Naive thymus-derived CD8-positive, alpha-beta T cell (primary cell): ENCODE measurements at places on chromosomes 1 and 21. TPM values are rescaled to one million over a fixed set of nuclear protein-coding genes. Genes with fewer than 3 reads are reported as not detected.
A peak's percentile ranks its signal among the peaks of the same experiment; 100 is the strongest.

UBE2J2 gene
- 105 TPM for total RNA-seq

- no peaks in the 10 kb centered on the region for H3K36me3 ChIP-seq
- no peak overlapping the region for H3K4me3 ChIP-seq
- no peak overlapping the region for H3K27ac ChIP-seq
- no peak for DNase-seq
- peaks cover 7% of the 10 kb centered on the region for H3K4me1 ChIP-seq
- H3K27me3 ChIP-seq = peaks cover 11% of the 10 kb centered on the region
Observed at GRCh38 chr1:116708255-116708900, 40.8 kb upstream of the IGSF3 start.

DNA sequence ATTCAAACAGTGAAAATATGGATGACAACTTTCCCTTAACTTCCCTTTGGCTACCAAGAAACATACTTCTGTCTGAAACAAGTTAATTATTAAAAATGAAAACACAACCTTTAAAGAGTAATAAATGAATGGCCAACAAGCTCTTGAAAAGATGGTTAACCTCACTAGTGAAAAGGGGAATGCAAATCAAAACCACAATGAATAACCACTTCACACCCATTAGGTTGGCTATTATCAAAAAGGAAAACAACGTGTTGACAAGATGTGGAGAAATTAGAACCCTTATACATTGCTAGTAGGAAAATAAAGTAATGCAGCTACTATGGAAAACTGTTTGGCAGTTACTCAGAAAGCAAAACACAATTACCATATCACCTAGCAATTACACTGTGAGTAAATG lies 14.1 kb downstream of the COP1 start:
- H3K27ac ChIP-seq = no peak overlapping the region
- no peak overlapping the region for H3K4me3 ChIP-seq
- no peak for DNase-seq
- H3K4me1 ChIP-seq = peaks cover 34% of the 10 kb centered on the region

DNA sequence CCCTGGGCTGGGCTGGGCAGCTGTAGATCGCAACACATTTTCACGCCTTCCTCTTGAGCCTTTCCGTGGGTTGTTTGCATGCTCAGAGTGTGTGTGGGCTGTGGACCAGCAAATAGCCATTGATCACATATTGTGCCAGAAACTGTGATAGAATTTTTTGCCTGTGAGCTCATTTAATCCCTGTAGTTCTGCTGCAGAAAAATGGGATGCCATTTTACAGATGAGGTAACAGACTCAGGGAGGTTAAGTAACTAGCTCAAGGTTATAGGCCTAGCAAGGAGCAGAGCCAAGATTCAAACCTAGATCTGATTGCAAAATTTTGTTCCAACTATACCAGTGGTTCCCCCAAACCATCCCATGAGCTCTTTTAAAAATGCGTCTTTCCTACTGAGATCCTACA lies 10.5 kb downstream of the SPATA46 start:
- H3K27ac ChIP-seq = no peak overlapping the region
- H3K4me1 ChIP-seq = no peaks in the 10 kb centered on the region
- H3K36me3 ChIP-seq = no peaks in the 10 kb centered on the region
- DNase-seq = no peak
- peaks cover 4% of the 10 kb centered on the region for H3K27me3 ChIP-seq

- no peaks in the 10 kb centered on the region for H3K27me3 ChIP-seq
- no peaks in the 10 kb centered on the region for H3K36me3 ChIP-seq
- no peaks in the 10 kb centered on the region for H3K4me1 ChIP-seq
- no peak overlapping the region for H3K4me3 ChIP-seq
- no peak overlapping the region for H3K27ac ChIP-seq
Observed at GRCh38 chr1:215484171-215484939, 82.7 kb upstream of the KCTD3 start.

GRCh38 chr1:203626910-203627246 lies 246 bp downstream of the ATP2B4 start:
- peaks cover 59% of the 10 kb centered on the region for H3K4me1 ChIP-seq
- DNase-seq = no peak
- peak overlapping the region; percentile 89 for H3K4me3 ChIP-seq
- H3K27ac ChIP-seq = peak overlapping the region; percentile 63
- H3K36me3 ChIP-seq = no peaks in the 10 kb centered on the region

DNA sequence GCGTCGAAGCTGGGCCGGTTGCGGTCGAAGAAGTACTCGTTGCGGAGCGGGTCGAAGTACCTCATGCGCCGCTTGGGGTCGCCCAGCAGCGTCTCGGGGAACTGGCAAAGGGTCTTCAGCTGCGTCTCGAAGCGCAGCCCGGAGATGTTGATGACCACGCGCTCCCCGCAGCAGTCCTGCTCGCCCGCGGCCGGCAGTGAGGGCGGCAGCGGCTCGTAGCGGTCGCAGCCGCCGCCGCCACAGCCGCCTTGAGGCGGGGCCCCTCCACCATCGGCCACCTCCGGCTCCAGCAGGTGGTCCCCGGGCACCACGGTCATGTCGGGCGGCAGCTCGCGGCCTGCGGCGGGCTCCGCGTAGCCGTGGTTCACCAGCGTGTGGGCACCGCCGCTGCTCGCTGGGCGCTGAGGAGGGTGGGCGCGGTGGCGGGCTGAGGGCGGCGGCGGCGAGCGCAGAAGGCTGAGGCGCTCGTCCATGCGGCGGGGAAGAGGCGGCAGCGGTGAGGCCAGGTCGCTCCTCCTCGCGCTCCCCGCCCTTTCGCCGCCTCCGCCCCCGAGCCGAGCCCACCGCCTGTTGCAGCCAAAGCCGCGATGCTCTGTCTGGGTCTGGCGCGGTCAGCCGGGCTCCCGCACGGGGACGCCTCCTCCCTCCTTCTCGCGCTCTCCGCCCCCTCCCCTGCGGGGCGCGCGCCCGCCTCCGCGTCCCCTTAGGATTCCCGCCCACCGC lies at the start of gene KCNA3:
Gene KCNA3 (minus strand): TSS at position 604 of the 723 bp plus-strand sequence. CDS start 131 bp downstream, at position 473.
- H3K4me1 ChIP-seq = peaks cover 57% of the 10 kb centered on the region
- peaks cover 6% of the 10 kb centered on the region for H3K36me3 ChIP-seq
- H3K27me3 ChIP-seq = no peaks in the 10 kb centered on the region
- DNase-seq = peak; percentile 69
- peak within 1 kb of the TSS; percentile 100 for H3K27ac ChIP-seq
